Cerebellar cortex (tissue), 1 donor: ENCODE measurements at places on chromosomes 3 and 15.
A peak's percentile ranks its signal among the peaks of the same experiment; 100 is the strongest.

GRCh38 chr15:33328106-33328505 lies 17.3 kb downstream of the RYR3 start:
- no peak for DNase-seq

DNA sequence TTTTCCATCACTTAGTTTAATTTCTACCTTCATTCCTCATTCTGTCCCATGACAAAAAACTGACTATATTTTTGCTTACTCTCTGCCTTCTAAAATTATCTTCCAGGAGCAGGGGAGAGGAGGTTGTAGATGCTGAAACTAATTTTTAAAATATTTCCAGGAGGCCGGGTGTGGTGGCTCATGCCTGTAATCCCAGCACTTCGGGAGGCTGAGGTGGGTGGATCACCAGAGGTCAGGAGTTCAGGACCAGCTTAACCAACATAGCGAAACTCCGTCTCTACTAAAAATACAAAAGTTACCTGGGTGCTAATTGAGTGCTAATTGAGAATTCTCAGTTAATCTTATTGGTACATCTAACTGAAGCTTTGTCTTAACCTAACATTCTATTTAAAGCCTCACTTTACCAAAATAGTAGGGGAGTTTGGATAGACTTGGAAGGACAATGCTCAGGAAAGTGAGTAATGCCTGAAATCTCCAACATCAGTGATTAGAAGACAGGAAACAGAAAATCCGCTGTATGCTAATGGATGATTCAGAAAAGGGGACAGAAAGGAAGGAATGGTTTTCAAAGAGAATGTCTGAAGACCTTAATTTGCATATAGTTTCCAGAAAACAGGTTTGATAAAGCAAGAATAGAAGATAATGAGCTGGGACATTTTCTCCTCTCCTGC lies 336.1 kb downstream of the GBE1 start:
- DNase-seq, result no peak

DNA sequence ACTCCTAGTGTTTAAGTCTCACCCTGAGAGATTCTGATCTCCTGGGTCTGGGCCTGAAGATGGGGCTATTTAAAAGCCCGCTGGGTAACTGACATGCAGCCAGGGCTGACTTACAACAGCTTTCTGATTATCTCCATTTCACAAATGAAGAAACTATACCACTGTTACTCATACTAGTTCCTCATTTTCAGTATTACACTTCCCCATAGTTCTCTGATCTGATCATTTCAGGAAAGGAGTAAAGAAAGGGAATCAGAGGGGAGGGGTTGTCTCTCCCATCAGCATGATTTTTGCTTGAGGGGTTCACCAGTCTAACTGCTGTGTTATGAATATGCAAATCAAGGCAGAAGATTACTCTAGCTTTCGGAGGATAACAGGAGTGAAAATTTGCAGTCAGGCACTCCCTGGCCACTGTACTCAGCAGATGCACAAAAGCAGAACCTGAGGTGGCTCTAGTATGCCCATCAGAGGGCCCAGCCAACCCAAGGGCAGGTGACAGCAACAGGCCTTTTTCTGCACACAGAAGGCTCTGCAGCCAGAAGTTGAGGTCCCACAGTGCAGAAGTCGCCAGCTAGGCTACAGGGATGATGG lies 59.4 kb downstream of the DAPK2 start:
- no peak for DNase-seq

DNA sequence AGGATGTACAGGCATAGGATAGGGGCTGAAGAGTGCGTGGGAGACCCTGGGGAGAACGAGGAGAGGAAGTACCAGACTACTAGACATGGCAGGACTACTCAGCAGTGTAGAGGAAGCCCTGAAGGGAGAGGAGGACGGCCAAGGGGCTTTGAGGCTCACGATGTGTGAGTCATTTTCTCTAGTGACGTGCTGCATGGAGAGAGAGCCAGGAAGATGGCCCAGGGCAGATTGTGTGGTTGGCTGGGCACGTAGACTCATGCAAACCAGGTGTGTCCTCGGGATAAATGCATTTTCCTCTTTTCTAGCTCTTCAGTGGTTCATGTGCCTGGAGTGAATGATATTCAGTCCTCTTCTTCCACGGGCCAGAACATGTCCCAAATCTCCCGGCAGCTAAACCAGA lies 115.0 kb upstream of the ABHD17C start:
- no peak for DNase-seq

DNA sequence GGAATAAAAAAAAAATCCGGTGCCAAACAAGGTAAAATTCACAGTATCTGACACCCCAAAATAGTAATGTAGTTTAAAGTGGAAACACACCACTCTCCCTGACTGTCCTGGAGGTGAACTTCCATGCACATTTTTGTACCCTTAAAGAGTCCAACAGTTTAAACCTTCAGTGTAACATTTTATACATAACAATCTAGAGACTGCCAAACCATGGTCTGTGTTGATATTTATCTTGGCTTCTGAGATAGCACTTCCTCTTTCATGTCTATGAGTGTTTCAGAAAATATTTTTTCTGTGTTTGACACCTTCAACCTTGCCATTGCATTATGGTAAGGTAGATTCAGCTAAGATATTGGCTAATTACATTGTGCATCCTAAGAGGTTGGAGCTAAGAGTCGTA lies 13.9 kb downstream of the TMEM45A start:
- no peak for DNase-seq

DNA sequence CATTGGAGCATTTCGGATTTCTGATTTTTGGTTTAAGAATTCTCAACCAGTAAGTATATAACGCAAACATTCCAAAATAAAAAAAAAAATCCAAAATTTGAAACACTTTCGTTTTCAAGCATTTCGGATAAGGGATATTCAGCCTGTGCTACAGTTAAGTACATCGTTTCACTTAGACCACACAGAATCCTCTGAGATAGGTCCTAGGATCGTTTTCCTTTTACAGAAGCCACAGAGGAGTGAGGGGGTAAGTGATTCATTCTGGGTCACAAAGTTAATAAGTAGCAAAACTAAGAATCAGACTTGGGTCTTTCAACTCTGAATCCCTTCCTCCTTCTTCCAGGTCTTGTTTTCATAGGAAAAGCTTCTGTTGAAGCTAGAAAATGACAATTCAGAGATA lies 249.3 kb downstream of the BBX start:
- DNase-seq, result no peak

DNA sequence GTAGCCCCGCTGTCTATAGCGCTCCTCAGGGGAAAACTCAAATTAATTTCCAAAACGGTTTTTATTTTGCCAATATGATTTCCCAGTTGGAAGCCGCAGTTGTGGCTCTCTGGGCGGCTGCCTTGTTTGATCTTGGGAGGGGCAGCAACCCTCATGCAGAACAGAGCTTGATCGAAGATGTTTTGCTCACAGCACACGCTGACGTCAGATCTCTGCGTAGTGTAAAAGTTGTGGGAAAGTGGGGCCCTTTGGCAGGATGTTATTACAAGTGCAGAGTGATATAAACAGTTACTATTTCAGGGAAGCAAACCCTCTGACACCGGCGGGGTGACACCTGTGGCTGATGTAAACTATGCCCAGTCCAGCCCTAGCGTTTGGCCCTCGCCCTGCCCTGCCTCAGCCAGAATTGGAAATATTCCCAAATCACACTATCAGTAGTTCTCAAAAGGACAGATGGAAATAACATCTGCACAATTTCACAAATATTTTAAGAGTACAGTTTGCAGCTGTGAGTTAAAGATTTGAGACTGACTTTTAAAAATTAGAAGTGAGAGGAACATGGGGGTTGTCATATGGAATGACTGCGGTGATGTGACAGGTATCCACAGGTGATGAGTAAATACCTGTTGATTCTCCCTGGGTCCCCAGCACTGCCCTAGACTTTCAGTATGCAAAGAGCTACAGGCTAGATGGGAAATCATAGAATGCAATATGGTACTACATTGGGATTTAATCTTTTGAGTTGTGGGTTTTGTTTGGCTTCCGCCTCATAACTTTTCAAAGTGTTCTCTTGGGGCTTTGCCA lies 1.7 kb downstream of the SYNM start:
- DNase-seq, result no peak

DNA sequence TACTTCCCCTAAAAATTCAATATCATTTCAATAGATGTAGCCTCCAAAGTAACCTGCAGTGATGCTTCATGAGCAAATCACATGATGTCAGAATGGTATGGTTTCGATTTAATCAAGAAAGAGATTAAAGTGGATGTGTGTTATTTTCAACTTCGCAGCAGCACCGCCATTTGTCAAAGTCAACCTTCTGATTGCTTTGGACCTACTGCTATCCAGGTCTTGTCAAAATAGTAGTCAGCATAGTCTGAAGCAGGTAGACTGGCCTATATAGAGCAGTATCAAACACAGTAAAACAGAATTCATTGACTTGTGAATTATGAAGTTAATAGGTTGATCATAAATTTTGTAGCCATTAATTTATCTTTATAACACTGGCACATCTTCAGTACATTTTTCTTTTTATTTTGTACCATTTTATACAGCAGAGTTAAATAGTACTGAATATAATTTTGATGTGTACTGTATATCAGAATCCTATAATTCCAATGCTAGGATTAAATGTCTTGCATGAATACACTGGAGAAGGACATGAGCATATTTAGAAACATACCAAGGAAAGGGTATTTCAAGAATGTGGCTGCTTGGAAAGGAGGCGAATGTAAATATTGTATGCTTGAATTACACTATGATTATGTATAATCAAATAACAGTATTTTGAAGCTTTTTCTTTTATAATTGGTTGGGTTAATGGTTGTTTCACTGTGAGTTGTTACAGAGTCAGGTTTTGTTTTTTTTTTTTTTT lies 79.6 kb downstream of the CDIN1 start:
- DNase-seq, result no peak

DNA sequence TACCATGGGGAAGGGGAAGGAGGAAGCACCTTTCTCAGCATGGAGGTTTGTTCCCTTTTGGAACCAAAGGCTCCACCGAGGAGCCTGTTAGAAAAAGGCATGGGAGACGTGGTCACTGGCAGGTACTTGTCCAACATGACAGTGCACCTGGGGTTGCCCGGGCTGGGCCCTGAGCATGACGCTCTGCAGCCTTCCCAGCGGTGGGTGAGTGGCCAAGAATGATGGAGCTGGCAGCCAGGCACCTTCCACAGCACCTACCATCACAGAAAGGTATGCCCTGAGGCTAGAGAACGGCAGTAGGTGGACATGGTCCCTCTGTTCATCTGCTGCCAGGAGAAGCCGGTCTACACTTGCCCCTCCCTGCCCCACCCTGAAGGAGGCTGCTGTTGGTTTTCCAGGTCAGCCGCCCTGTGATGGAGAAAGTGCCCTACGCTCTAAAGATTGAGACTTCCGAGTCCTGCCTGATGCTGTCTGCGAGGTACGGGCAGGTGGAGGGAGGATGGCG lies 29.0 kb upstream of the NR2C2 start:
- no peak for DNase-seq

DNA sequence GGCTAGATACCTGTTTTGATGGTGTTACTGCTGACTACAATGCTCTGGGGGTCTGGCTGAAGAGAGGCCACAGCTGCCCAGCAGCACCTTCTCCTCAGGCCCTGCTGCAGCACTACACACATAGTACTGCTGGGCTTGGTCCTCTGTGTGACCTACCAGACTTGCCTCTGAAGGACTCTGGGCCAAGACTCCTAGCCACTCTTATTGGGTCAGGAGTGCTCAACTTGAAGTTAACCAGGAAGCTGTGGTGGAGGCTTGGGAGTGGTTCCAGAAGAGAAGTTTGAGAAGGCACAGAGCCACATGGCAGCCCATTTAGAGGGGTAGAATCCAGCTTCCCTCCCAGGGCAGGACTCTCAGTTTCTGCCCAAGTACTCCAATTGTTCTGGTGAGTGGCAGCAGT lies 16.6 kb downstream of the ELP6 start:
- DNase-seq, result no peak

DNA sequence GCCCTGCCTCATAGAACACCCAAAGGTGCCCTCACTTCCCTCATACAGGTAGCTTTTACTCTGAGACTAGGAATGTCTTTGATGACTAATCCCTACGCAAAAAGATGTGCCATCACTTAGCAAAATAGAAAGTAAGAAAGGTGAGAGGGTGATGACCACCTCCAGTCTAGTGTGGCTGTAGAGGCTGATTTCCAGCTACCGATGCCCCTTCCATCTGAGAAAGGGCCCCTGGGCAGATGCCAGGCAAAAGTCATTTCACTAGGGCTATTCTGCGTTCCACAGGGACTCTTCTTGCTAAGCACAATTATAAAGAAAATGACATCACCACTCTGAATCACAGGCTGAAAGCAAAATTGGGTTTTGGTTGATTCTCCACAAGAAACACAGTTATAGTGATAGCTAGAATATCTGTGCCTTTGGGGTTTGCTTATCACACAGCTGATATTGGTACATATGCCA lies 77.4 kb downstream of the RBPMS2 start:
- DNase-seq, result no peak

DNA sequence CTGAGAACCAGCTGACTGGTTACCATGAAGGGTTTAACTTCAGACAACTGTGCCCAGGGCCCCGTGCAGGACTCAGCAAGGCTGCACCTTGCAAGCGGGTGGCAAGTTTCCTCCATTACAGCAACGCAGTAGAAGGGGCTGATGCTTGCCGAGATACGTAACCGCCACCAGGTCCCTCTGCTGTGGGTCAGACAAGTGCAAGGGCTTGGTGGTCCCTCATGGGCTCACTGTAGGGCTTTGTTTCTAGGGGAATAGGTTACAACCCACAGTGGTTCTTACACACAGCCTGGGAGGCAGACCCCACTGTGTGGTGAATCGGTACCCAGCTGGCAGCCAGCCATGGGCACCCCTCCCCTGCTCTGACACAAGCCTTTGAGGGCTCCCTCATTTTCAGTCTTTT lies 15.5 kb upstream of the SNRPA1 start:
- DNase-seq, result no peak

GRCh38 chr3:192726385-192726784 lies 956 bp downstream of the FGF12 start:
- DNase-seq, result peak; percentile 51

- DNase-seq, result no peak
These were observed 29.8 kb upstream of the APOD start for GRCh38 chr3:195613468-195614069.

GRCh38 chr3:20772869-20773268 lies 586.9 kb upstream of the SGO1 start:
- DNase-seq, result no peak

GRCh38 chr3:19213603-19214220 lies 65.4 kb downstream of the KCNH8 start:
- no peak for DNase-seq

- no peak for DNase-seq
These were observed 34.3 kb downstream of the ADAMTSL3 start for GRCh38 chr15:83688201-83688600.

- DNase-seq, result peak; percentile 10
These were observed 721 bp downstream of the ADAMTS7 start for GRCh38 chr15:78810362-78811123.

DNA sequence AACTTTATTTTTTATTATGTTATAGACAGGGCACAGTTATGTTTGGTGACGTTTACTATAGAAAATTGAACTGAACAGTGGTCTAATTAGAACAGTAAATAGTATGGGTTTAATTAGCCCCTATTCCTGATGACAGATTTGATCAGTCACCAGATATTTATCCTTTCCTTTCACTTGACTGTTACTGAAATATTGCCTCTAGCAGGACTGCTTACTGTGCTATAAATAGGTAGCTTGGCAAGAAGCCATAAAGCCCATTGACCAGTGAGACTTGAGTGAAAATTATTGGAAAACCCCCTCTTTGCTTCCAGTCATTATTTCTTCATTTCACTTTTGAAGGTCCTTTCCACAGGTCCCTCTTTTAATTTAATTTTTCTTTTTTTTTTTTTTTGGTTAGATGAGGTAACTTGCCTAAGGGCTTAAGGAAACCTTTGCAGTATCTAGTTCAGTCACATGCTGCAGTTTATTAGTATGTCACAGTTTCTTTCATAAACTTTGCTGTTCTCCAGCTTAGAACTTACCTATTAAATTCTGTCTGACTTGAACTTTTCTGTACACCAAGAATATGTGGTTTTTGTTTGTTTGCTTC lies 115.6 kb downstream of the ADAMTSL3 start:
- DNase-seq, result no peak

- DNase-seq, result no peak
These were observed 199.3 kb upstream of the UMPS start for GRCh38 chr3:124530916-124531315.
